Stimulated activated CD8-positive, alpha-beta memory T cell treated with anti-CD3 and anti-CD28 coated beads, Interleukin-15, amount 100 ng/mL, for 48 hours (primary cell): ENCODE measurements at places on chromosomes 3 and 15.
A peak's percentile ranks its signal among the peaks of the same experiment; 100 is the strongest.

- no peak for DNase-seq
Measured at GRCh38 chr15:66498501-66499386, 1.2 kb upstream of the SNAPC5 start.

DNA sequence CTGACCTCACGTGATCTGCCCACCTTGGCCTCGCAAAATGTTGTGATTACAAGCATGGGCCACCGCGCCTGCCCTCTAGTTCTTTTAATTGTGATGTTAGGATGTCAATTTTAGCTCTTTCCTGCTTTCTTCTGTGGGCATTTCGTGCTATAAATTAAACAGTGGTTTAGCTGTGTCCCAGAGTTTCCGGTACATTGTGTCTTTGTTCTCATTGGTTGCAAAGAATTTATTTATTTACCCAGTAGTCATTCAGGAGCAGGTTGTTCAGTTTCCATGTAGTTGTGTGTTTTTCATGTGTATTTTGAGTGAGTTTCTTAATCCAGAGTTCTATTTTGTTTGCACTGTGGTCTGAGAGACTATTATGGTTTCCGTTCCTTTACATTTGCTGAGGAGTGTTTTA is 30.1 kb downstream of the MYRIP start:
- DNase-seq, result no peak

GRCh38 chr3:44995142-44995770 is 19.2 kb downstream of the EXOSC7 start:
- DNase-seq, result no peak

GRCh38 chr15:91336687-91337086 is 236.6 kb downstream of the SV2B start:
- no peak for DNase-seq

DNA sequence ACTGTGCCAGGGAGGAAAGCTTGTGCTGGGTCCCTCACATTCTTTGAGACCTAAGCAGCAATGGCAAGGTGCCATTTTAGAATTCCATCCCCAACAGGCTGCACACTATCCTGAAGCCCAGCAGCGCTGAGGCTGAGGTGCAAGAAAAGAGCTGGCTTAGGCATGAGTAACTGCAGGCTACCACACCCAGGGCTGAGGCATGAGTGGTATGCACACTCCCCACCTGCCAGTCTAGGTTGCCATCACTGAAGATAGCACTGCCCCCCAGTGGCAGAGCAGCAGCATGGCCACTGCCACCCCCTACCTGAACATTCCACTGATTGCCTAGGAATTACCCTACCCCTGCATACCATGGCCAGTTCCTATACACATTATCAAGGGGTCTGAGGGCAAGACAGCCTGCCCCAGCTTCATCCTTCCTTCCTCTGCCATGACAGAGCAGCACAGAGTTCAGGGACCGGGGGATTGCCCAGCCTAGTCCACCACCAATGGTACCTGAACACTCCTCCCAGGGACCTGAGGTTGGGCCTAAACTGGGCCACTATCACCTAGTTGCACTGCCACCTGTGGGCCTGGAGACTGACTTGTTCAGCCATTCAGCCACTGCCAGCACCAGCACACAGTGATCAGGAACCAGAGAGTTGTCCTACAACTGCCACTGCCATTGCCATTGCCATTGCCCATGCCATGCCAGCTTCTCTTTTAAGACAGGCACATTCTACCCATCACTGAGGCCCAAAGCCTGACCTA is 129.8 kb downstream of the SATB1 start:
- DNase-seq, result peak; percentile 4

DNA sequence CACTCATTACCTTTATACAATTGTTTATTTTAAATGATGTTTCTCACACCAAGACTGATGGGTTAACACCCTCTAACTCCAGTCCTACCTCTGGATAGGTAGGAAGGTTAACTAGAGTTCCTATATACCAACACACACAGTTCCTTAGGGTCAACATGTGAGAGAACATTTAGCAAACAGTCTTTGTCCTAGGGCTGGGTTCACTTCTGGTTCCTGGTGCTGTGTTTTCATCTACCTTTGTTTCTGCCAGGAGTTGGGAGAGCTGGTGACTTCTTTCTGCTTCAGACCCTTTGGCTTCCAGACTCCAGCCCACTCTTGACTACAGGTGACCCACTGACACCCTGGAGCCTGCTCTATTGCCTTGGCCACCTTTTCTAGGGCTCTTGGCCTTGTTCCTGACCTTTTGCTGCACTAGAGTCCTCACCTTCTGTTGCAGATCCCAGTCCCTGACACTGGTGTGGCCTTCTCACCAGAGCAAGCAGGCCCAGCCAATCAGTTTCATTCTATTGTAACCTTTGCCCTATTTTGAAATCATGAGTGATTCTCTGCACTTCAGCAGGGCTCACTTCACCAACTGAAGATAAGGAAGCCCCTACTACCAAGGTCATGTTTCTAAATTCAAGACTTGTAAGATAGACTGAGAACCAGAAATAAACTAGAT is 50.0 kb upstream of the SECISBP2L start:
- no peak for DNase-seq

GRCh38 chr3:42701371-42702065 is 1.1 kb downstream of the HHATL start:
- peak; percentile 10 for DNase-seq

DNA sequence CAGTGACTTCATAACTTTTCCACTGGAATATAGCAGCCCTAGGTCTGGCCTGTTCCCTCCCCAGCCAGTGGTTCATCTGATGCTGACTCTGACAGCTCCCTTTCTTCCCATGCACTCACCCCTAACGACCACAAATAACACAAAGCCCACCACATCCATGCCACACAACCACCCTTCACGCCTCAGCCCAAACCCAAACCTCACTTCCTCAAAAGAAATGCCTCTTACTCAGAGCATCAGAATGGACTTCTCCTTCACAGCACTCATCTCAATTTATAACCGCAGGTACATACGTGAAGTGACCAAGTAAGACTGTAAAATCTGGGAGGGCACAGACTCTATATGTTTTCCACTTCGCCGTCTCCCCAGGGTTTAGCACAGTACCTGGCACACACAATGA is 1.1 kb downstream of the RBSN start:
- peak; percentile 16 for DNase-seq

GRCh38 chr15:27361438-27361837 is 390.5 kb downstream of the GABRG3 start:
- DNase-seq, result no peak

- no peak for DNase-seq
Measured at GRCh38 chr3:143737065-143737464, 111.2 kb downstream of the SLC9A9 start.
